Muscle of back (tissue), 13 donors: ENCODE measurements at places on chromosomes 1 and 21. TPM values are rescaled to one million over a fixed set of nuclear protein-coding genes. Genes with fewer than 3 reads are reported as not detected.
A peak's percentile ranks its signal among the peaks of the same experiment; 100 is the strongest.

- no peak for DNase-seq
Measured at GRCh38 chr1:101394041-101394440, 157.2 kb downstream of the S1PR1 start.

DNA sequence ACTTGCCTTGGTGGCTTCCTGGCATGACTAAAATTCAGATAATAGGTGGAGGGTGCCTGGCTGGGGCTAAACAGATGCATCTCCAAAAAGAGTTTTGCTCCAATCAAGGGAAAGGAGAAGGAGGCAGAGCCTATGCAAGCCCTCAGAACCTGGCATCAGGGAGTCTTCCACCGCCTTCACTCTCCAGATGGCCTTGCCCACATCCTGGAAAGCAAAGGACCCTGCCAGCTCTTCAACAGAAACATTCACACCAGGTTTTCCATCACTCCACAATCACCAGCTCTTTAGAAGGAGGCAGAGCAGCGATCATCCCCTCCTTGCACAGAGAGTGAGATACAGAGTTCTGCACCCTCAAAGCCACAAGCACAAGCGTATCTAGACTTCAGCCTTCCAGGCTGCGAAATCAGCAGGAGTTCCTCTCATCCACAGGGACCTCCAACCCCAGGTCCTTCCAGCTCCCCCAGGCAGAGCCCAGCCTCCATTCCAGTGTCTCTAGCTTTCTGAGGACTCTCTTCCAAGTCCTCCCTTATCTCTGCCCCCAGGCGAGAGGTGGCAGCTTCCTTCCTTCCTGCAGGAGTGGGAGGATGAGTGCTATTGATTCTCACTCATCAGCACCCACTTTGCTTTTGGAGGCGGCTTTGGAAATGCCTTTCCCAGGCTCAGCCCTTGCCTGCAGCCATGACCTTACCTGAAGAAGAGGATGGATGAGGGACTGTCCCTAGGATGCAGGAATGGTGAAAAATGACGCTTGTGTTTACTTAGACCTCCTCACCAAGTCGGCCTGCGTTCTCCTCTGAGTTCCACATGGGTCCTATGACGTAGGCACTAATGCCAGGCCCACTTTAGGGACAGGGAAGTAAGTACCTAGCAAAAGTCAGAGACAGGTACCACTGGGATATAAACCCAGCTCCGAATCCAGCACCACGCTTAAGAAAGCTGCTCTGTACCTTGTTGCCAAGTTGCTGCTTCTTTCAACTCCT is 75.4 kb downstream of the RIPK4 start:
- DNase-seq: no peak

SELP gene
- 1.0 TPM for polyA plus RNA-seq

TAL1 gene
- 3.8 TPM for polyA plus RNA-seq

GRCh38 chr1:62084310-62084890 is 110.2 kb upstream of the L1TD1 start:
- no peak for DNase-seq

DNA sequence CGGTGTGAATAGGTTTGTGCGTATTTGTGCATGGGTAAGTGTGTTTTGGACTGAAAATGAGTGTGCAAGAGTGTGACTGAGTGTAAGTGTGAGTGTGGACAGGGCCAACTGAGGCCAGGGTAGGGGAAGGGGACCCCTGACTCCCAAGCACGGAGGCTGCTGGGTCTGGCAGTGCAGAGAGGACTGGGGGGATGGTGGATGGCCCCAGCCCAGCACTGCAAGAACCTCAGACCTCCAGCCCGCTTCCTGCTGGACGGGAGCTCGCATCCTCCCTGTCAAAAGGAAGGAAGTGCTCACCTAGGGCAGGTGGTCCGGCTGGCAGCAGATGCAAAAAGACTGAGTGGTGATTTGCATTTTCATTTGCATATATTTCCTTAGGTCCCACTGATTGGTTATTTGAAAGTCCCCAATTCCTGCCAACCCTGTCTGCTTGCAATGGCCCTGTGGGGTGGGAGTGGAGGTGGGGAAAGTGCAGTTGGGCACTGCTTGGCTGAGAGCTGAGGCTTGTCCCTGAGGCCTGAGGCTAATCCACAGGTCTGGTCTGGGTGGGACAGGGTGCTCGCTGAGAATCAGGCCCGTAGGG is 42.8 kb upstream of the CASZ1 start:
- DNase-seq: no peak

- no peak for DNase-seq
Measured at GRCh38 chr1:219539645-219540254, 73.2 kb downstream of the ZC3H11B start.

SLC44A3 gene
- polyA plus RNA-seq: 5.1 TPM

LEPR gene
- 12.2 TPM for polyA plus RNA-seq

PSRC1 gene
- 13.5 TPM for polyA plus RNA-seq

DNA sequence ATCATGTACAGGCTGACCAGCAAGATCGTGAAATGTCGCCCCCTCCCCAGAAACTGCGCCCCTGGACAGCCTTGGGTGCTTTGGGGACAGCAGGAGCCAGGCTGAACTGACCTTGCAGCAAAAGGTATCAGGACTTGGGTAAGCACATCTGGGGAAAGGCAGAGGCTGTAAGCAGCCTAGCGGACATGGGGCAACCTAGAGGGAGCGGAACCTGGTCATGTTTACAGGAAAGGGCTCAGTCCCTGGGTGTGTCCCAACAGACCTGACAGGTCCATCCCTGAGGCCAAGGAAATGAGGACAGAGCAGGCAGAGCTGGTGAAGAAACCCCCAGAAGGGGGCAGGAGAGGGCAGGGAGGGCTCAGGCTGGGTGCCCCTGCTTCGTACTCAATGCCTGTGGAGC is 3.1 kb upstream of the S100A8 start:
- no peak for DNase-seq

COL18A1 gene
- 116 TPM for polyA plus RNA-seq

DNA sequence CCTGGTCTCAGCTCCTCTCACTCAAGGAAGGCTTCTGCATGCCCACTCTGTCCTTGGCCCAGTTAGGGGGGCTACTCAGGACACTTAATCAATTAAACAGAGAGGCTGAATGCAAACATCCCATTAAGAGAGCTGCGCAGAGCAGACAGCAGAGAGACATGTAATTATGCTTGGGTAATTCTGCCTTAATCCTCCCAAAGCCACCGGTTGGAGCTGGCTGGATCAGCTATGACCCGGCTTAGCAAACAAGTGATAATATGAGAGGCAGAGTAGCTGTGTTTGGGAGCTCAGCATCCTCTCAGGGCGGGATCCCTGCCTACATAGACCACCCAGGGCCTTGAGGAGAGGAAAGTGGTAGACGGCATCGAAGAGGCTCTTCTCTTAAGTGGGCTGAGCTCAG is 183.2 kb downstream of the GRIK3 start:
- no peak for DNase-seq

DNA sequence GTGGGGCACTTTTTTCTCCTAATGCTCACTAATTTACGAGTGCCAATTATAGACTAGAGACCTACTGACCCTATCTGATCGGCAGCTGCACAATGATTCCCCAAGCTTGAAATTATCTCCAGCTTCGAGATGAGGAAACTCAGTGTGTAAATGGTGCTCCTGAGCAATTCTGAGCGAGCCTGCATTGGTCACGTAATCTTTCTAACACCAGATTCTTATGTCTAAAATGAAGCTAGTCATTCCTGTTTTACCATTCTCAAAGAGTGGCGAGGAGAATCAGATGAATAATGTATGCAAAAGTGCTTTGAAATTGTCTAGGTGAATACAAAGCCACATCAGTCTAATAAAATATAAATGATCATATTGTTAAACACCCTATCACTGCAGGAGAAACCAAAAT is 318.1 kb upstream of the FAM78B start:
- DNase-seq: no peak

- DNase-seq: no peak
Measured at GRCh38 chr1:219871427-219872057, 56.8 kb downstream of the SLC30A10 start.

GRCh38 chr1:36253161-36253862 is 29.1 kb downstream of the THRAP3 start:
- peak; percentile 37 for DNase-seq

TMPRSS15 gene
- polyA plus RNA-seq: 0.71 TPM

GRCh38 chr21:45151445-45152160 is 77.2 kb downstream of the ADARB1 start:
- no peak for DNase-seq

GRCh38 chr1:221306239-221306638 is 427.0 kb downstream of the HLX start:
- DNase-seq: no peak

PER3 gene
- 8.7 TPM for polyA plus RNA-seq

DNA sequence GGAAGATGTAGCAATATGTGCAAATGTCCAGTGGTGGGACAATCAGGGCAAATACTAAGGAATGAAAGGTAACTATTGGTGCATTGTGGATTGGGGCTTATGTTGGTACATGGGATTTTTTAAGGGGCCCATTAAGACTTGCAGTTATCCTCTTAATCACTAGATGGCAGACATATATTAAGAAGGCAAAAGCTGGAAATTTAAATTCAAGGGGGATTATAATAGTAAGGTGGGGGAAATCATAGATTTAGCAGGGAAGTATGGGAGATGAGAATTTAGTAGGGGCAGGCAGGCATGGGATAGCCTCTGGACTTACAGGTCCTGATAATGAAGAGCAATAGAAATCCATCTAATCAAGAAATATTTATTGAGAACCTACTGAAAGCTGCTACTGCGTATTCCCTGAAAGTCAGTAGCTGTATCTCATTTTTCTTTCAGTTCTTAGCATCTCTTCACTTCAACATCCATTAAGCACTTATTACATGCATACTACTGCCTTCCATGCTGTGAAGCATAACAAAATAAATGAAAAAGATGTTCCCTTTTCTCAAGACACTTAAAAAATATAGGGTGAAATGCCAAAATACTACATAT is 251.8 kb downstream of the CRB1 start:
- no peak for DNase-seq

GRCh38 chr1:38198099-38198498 is 151.5 kb upstream of the POU3F1 start:
- DNase-seq: no peak

DNA sequence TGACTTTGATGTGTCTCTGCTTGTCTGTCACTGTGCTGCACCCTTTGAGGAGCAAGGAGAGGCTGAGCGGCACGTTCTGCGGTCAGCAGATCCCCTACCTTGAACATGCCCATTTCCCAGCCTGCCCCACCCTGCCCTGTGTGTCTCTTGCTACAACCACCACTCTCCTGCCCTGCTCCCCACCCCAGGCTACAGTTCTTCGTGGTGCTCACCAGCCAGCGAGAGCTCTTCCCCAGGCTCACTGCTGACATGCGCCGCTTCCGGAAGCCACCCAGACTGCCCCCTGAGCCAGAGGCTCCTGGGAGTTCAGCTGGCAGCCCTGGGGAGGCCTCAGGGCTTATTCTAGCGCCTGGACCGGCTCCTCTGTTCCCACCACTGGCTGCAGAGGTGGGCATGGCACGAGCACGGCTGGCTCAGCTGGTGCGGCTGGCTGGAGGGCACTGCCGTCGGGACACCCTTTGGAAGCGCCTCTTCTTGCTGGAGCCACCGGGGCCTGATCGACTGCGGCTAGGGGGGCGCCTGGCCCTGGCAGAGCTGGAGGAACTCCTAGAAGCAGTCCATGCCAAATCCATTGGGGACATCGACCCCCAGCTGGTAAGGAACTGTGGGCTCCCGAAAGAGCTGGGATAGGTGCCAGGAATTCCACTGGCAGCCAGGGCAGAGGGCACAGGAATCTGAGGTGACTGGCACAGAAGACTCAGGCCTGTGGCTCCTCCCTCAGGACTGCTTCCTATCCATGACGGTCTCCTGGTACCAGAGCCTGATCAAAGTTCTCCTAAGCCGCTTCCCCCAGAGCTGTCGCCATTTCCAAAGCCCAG is 5.6 kb downstream of the HYI start:
- no peak for DNase-seq

GRCh38 chr21:36813052-36813451 is 114.1 kb downstream of the SIM2 start:
- DNase-seq: no peak

DNA sequence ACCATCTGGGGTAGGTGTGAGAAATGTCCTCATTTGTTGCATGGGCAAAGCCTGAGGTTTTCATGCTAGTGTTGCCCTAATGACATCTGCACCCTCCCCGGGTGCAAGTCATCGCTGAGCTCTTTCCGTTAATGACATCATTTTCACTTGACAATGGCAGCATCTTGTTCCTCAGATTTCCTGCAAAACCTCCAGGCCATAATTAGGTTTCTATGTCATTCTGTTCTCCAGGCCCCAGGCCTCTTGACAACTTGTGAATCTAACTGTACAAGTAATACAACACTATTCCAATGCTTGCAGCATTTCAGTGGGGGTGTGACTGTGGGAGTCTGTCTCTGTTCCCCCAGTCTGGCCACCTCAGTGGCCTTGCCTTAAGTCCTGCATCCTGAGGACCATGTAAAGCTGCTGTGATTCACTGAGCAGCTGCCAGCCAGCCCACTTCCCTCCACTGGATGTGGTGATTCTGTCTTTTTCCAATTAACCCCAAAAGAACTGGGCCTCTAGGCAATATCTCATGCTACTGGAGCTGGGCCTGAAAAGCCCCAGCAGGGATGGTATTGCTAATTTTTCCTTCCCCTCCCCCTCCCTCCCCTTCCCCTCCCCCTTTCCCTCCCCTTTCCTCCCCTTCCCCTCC is 22.8 kb downstream of the RAB7B start:
- no peak for DNase-seq

FCN3 gene
- 0.40 TPM for polyA plus RNA-seq

REN gene
- polyA plus RNA-seq: not detected

DNA sequence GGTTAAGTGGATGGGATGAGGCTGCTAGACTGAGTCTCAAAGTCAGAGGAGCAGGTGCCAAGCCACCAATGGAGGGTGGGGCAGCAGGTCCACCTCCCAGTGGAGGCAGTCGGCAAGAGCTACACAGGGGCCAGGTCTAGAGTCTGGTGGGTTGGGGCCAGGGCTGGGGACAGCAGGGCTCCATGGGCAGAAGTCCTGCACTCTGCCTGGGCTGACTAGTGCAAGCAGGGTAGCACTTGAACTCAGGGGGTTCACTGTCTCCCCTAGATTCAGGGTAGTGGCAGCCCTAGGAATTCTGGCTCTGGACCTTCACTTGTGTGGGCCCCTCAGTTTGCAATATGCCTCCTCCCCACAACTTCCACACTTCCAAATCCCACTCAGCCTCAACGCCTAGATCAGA is 66.2 kb downstream of the SYT6 start:
- no peak for DNase-seq

- no peak for DNase-seq
Measured at GRCh38 chr1:39394598-39394997, 96.8 kb upstream of the BMP8A start.

- DNase-seq: no peak
Measured at GRCh38 chr1:59436637-59437036, 139.7 kb downstream of the FGGY start.
